ENCODE measurements at places on chromosomes 3 and 15. TPM values are rescaled to one million over a fixed set of nuclear protein-coding genes. Genes with fewer than 3 reads are reported as not detected.
A peak's percentile ranks its signal among the peaks of the same experiment; 100 is the strongest.

Gene FAM107A
- total RNA-seq, result not detected

- no peak for DNase-seq
These were observed 2.0 kb upstream of the PDE8A start for GRCh38 chr15:84979651-84980050.

GRCh38 chr3:187315872-187316271, 24.3 kb upstream of the MASP1 start:
- peak; percentile 78 for DNase-seq

Gene MB21D2
- 20.7 TPM for total RNA-seq

Gene ZNF710
- total RNA-seq, result 23.2 TPM

Gene TMCO5A
- not detected for total RNA-seq

DNA sequence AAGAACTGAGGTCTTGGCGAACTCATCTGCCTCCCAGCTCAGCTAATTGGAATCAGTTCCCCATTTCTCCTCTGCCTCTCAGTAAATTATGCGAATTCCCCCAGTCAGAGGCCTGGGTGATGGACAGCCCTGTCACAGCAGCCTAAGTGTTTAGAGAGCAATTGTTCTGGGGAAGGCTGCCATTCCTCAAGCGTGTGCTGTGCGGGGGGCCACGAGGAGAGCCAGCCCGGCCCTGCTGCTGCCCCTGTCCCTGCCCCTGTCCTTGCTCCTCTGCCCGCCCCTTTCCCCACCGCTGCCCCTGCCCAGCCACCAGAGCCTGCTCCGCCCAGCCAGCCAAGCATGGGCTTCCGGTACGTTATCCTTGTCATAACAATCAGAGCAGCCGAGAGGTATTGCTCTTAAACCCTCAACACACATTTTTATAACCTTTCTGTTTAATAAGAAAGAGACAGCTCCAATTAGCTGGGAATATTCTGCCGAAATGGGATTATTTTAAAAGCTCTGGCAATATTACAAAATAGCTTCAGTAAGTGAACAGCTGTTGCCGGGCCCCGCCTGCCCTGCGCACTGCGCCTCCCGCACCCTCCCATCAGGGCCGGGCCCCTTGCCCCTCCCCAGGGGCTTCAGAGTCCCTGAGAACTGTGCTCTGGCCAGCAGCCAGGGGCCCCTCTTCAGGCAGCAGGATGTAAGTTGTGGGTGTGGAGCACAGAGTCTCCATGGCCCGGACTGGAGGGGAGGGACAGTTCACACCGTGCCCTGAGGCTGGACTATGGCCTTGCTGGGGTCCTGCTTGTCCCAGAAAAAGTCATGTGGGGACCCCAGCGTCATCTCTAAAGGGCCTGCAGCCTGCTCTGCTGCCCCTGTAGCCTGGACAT, 12.4 kb upstream of the CACNA2D2 start:
- no peak for DNase-seq

GRCh38 chr3:169818316-169818715, 5.6 kb upstream of the LRRC34 start:
- peak; percentile 28 for DNase-seq

GRCh38 chr3:61861410-61861809, 300.0 kb downstream of the PTPRG start:
- DNase-seq, result no peak

DNA sequence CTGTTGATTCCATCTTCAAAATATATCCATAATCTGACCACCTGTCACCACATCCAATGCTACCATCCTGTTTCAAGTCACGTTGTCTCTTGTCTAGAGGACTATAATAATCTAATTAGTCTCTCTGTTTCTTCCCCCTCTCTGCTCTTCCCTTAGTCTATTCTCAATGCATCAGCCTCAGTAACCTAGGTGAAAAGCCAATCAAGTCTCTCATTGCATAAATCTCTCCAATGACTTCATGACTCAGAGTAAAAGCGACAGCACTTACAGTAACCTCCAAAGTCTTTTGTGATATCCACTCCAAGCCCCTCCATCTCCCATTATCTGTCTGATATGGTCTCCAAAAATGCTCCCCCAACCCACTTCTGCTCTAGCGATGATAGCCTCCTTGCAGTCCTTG, 7.2 kb downstream of the UBA3 start:
- DNase-seq, result no peak

DNA sequence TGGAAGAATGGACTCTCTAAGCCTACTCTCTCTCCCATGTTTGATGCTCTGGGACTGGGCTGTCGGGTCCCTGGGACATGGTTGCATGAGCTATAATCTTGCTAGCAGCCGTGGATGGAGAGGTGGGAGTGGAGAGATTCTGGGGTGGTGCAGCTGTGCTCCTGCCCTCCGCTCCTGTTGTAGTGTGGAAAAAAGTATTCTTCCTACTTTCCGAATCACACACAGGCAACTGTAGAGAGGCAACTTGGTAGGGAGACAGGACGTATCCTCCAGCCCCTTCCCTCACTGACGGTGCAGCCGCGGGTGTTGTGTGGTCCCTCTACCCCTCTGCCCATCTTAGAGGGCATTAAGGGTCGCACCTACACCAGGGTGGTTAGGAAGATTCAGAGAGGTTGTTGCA, 281.4 kb upstream of the TLE3 start:
- no peak for DNase-seq

Gene MKRN3
- total RNA-seq, result 0.14 TPM
